ENCODE measurements at places on chromosomes 2 and 18. TPM values are rescaled to one million over a fixed set of nuclear protein-coding genes. Genes with fewer than 3 reads are reported as not detected.

KCNF1 gene
- total RNA-seq = under 0.01 TPM

GPR75 gene
- total RNA-seq = 1.2 TPM

ZSWIM2 gene
- total RNA-seq = under 0.01 TPM

KRTCAP3 gene
- total RNA-seq = not detected

TMEM237 gene
- 71.7 TPM for total RNA-seq
